Lower lobe of right lung (tissue), 2 donors: ENCODE measurements at places on chromosomes 2 and 18. TPM values are rescaled to one million over a fixed set of nuclear protein-coding genes. Genes with fewer than 3 reads are reported as not detected.
A peak's percentile ranks its signal among the peaks of the same experiment; 100 is the strongest.

C1QL2 gene
- not detected for total RNA-seq

ATP5MC3 gene
- 133 TPM for total RNA-seq

LBX2 gene
- total RNA-seq: 1.5 TPM

DNA sequence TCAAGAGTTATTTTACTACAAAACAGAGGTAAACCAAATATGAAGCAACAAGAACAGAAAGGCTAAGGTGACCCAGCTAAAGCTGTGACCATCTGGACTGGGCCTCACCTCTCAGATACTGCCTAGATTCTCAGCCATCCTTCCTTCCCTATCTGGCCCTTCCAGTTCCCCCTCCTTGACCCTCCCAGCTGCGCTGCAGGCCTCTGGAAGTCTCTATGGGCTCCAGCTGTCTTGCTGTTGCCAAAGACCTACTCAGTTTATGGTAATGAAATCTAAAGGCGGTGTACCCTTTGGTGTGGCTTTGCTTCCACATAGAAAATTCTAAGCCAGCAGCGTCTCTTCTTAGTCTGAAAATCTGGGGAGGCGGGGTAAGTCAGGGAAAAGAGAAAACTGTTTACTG is 55.7 kb downstream of the ARHGEF33 start:
- no peak overlapping the region for H3K27ac ChIP-seq
- no peak for DNase-seq
- no peaks in the 10 kb centered on the region for H3K4me1 ChIP-seq
- no peak overlapping the region for H3K4me3 ChIP-seq
- no peaks in the 10 kb centered on the region for H3K27me3 ChIP-seq

GRCh38 chr2:237497838-237498186 is 10.8 kb downstream of the MLPH start:
- peak overlapping the region; percentile 41 for H3K27ac ChIP-seq
- peaks cover 25% of the 10 kb centered on the region for H3K36me3 ChIP-seq
- H3K4me1 ChIP-seq: peaks cover 66% of the 10 kb centered on the region
- DNase-seq: peak; percentile 90
- no peaks in the 10 kb centered on the region for H3K27me3 ChIP-seq
- no peak overlapping the region for H3K4me3 ChIP-seq

- peaks cover 49% of the 10 kb centered on the region for H3K4me1 ChIP-seq
- no peak for DNase-seq
- no peaks in the 10 kb centered on the region for H3K36me3 ChIP-seq
- no peaks in the 10 kb centered on the region for H3K27me3 ChIP-seq
- no peak overlapping the region for H3K4me3 ChIP-seq
Observed at GRCh38 chr2:69164061-69164778, 151.2 kb downstream of the ANTXR1 start.

- H3K36me3 ChIP-seq: no peaks in the 10 kb centered on the region
- no peak overlapping the region for H3K27ac ChIP-seq
- no peaks in the 10 kb centered on the region for H3K4me1 ChIP-seq
- H3K27me3 ChIP-seq: no peaks in the 10 kb centered on the region
- H3K4me3 ChIP-seq: no peak overlapping the region
Observed at GRCh38 chr2:106960683-106961161, 74.8 kb upstream of the ST6GAL2 start.

GRB14 gene
- 4.6 TPM for total RNA-seq

DNA sequence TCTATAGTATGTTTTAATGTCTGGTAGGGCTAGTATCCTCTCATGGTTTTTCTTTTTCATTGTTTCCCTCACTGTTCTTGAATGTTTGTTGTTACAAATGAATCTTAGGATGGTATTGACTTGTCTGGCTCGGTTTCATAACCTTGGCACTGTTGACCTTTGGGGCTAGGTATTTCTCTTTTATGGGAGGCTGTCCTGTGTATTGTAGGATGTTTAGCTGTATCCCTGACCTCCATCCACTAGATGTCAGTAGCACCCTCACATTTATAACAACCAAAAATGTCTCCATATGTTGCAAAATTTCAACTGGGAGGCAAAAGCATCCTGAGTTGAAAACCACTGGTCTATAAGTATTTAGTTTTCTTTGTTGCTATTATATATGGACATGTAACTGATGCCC is 7.0 kb upstream of the AOX1 start:
- H3K27ac ChIP-seq: no peak overlapping the region
- H3K4me3 ChIP-seq: no peak overlapping the region
- H3K4me1 ChIP-seq: no peaks in the 10 kb centered on the region
- no peaks in the 10 kb centered on the region for H3K27me3 ChIP-seq
- H3K36me3 ChIP-seq: no peaks in the 10 kb centered on the region

GRCh38 chr2:10514273-10514672 is 66.1 kb upstream of the ODC1 start:
- no peak overlapping the region for H3K27ac ChIP-seq
- DNase-seq: no peak
- no peaks in the 10 kb centered on the region for H3K27me3 ChIP-seq
- H3K4me3 ChIP-seq: no peak overlapping the region

- DNase-seq: no peak
- H3K4me1 ChIP-seq: peaks cover 12% of the 10 kb centered on the region
- no peaks in the 10 kb centered on the region for H3K36me3 ChIP-seq
- no peak overlapping the region for H3K27ac ChIP-seq
- H3K4me3 ChIP-seq: no peak overlapping the region
Observed at GRCh38 chr2:72275084-72275483, 127.4 kb upstream of the CYP26B1 start.

GRCh38 chr18:21389283-21389682 is 147.3 kb downstream of the GREB1L start:
- no peaks in the 10 kb centered on the region for H3K27me3 ChIP-seq
- no peaks in the 10 kb centered on the region for H3K4me1 ChIP-seq
- no peaks in the 10 kb centered on the region for H3K36me3 ChIP-seq
- H3K4me3 ChIP-seq: no peak overlapping the region

- peak overlapping the region; percentile 92 for H3K27ac ChIP-seq
- DNase-seq: no peak
- H3K4me1 ChIP-seq: peaks cover 9% of the 10 kb centered on the region
- no peaks in the 10 kb centered on the region for H3K27me3 ChIP-seq
- no peaks in the 10 kb centered on the region for H3K36me3 ChIP-seq
- peak overlapping the region; percentile 76 for H3K4me3 ChIP-seq
Observed at GRCh38 chr2:46697830-46698323, 217.7 kb downstream of the MCFD2 start.

CASP10 gene
- total RNA-seq: 26.7 TPM

- no peak overlapping the region for H3K27ac ChIP-seq
- DNase-seq: no peak
- H3K27me3 ChIP-seq: no peaks in the 10 kb centered on the region
Observed at GRCh38 chr2:223433461-223433860, 168.7 kb downstream of the SCG2 start.

EHD3 gene
- 11.0 TPM for total RNA-seq

GRCh38 chr2:10863837-10864236 is 47.9 kb upstream of the KCNF1 start:
- peaks cover 6% of the 10 kb centered on the region for H3K4me1 ChIP-seq
- no peak overlapping the region for H3K4me3 ChIP-seq
- no peaks in the 10 kb centered on the region for H3K36me3 ChIP-seq
- peak; percentile 76 for DNase-seq

EGR4 gene
- total RNA-seq: not detected

FOXI3 gene
- total RNA-seq: not detected

GRCh38 chr2:240585681-240586197 is 795 bp upstream of the CAPN10 start:
- H3K4me1 ChIP-seq: peaks cover 32% of the 10 kb centered on the region
- peak overlapping the region; percentile 92 for H3K27ac ChIP-seq
- H3K4me3 ChIP-seq: peak overlapping the region; percentile 96
- no peaks in the 10 kb centered on the region for H3K27me3 ChIP-seq
- peaks cover 16% of the 10 kb centered on the region for H3K36me3 ChIP-seq
- peak; percentile 41 for DNase-seq

DNA sequence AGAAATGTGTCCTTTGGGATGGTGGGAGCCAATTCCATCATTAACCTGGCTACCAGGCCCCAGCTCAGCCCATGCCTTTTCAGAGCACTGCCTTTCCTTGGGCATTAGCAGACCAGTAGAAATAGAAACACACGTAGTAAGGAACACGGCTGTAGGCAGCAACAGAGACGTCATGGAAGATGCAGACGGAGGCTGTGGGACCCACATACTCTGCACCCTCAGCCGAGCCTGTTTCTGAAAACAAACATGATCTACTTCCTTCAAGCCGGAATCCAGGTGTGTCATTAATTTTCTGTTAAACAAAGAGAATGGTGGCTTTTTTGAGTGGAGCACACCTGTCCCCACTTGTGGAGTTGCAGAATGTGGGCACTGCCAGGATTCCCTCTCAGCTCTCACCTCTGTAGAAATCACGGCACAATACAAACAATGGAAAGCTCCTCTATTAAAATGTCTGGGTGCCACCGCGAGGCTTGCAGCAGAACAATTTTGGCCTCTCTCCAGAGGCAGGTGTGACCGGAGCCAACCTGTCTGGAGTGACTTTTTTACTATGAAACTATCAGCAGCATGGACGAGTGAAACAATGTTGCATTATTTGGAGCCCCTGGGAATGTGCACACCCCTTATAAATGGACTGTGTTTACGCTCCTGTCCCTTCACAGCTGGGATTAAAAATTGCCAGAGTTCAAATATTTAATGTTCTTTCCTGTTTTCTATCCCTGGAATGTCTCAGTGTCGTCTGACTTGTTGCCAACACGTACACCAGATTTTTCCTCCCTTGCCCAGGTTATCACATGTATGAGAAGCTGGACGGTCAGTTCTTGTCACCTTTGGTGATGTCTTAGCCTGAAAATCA is 31.7 kb downstream of the SPP2 start:
- no peaks in the 10 kb centered on the region for H3K36me3 ChIP-seq
- no peak overlapping the region for H3K4me3 ChIP-seq
- peak overlapping the region; percentile 31 for H3K27ac ChIP-seq
- H3K4me1 ChIP-seq: no peaks in the 10 kb centered on the region
- DNase-seq: peak; percentile 54

DNA sequence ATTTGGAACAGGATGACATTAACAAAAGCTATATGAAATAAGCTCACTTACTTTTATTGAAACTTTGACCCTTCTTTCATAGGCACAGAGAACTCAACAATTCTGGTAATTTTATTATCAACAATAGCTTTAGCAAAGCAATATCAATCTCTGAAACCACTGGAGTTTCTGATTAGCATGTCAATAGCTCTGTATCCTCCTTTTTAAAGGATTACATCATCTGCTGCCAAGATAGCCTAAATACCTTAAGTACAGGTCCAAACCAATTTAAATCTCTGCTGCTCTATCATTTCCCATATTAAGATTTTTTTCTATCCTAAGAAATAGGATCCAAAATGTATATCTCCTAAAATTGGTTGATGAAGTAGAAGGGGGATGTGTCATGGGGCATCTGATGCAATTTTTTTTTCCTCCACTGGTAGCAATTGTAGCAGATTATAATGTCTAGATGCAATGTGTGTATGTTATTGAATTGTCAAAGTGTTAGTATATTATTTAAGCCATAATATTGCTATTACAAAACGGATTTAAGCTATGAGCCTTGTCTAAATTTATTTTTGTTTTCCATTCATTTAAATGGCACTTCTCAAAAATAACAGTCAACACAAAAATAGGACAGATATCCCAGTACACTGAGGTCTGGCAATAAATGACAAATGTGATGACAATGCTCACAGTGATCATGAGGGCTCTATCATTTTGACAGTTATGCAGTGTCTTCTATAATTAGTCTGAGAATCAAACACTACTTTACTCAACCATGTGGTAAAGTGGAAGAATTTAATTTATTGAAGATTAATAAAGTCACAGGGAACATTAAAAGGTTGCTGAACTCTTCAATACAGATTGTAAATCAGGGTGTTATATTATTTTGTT is 328.4 kb downstream of the CDH7 start:
- no peaks in the 10 kb centered on the region for H3K4me1 ChIP-seq
- no peaks in the 10 kb centered on the region for H3K27me3 ChIP-seq
- no peak for DNase-seq
- H3K4me3 ChIP-seq: no peak overlapping the region

SPDYA gene
- 1.9 TPM for total RNA-seq

DNA sequence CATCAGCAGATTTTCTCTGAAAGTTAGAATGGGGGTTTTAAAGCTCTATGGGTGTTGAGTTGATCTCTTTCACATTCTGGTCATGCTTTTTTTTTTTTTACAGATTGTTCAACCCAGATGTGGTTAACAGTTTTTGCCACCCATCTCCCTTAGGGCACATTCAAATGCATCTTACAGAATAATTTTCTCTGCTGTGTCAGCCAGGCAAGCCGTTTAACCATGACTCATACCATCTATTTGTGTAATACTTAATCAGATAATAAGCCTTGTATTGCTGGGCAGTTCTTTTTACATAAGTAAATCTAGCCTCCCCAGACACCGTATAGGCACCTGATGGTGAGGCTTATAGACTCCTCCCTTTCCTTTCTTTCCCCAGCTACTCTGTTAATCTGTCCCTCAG is 62.0 kb downstream of the TGIF1 start:
- H3K27me3 ChIP-seq: no peaks in the 10 kb centered on the region
- H3K4me1 ChIP-seq: no peaks in the 10 kb centered on the region
- no peak for DNase-seq
- H3K4me3 ChIP-seq: no peak overlapping the region

DNA sequence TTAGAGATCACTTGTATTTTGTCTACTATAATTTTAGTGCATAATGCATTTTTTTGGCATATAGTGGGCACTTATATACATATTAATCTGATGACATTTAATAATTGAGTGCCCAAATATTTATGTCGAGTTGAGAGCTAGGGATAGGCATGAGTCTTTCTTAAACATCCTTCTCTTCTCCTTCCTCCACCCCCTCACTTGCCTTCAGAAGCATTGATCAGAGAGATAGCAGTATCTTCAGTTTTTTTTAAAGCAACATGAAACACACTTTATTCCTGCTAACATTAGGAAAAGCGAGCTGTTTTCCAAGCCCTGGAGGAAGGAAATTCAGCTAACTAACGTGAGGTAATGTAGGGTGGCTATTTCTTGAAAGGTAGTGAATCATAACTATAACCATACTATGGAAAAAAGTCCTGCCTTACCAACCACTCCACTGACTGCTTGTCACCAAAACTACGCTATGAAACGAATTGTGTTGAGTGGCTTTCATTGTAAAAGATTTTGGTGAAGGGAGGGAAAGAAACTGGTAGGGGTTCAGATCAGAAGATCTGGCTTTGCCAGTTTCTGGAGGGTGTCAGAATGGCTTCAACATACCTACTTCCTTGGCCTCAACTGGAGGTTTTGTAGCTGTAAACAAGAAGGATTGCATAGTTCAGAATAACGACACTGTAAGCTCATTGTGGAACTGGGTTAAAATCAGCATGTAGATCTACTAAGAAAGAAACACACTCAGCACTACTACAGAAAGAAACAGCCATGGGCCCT is 2.3 kb upstream of the ITGA4 start:
- H3K4me3 ChIP-seq: no peak overlapping the region
- no peaks in the 10 kb centered on the region for H3K36me3 ChIP-seq
- no peak overlapping the region for H3K27ac ChIP-seq

- H3K4me1 ChIP-seq: no peaks in the 10 kb centered on the region
- no peak overlapping the region for H3K4me3 ChIP-seq
- no peaks in the 10 kb centered on the region for H3K36me3 ChIP-seq
- no peak overlapping the region for H3K27ac ChIP-seq
- DNase-seq: no peak
Observed at GRCh38 chr18:57542126-57542525, 44.4 kb downstream of the FECH start.

IL37 gene
- not detected for total RNA-seq
